ENCODE measurements at places on chromosomes 7 and 10.

DNA sequence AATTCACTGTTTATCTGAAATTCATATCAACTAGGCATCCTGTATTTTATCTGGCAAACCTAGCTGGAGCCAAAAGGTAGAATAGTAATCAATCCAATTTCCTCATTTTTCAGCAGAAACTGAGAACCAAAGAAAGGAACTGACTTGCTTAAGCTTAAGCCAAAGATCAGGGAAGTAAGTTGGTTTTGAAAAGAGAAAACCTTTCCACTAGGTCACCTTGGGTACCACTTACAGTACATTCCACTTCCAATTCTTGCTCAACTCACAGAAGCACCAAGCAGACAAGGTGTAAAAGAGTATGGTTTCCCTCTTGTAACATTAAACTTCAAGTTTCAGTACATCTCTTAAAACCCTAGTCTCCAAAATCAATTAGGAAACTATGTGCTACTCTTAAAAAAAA is 79.6 kb downstream of the ZFAND4 start:
- DNase-seq, result no peak

DNA sequence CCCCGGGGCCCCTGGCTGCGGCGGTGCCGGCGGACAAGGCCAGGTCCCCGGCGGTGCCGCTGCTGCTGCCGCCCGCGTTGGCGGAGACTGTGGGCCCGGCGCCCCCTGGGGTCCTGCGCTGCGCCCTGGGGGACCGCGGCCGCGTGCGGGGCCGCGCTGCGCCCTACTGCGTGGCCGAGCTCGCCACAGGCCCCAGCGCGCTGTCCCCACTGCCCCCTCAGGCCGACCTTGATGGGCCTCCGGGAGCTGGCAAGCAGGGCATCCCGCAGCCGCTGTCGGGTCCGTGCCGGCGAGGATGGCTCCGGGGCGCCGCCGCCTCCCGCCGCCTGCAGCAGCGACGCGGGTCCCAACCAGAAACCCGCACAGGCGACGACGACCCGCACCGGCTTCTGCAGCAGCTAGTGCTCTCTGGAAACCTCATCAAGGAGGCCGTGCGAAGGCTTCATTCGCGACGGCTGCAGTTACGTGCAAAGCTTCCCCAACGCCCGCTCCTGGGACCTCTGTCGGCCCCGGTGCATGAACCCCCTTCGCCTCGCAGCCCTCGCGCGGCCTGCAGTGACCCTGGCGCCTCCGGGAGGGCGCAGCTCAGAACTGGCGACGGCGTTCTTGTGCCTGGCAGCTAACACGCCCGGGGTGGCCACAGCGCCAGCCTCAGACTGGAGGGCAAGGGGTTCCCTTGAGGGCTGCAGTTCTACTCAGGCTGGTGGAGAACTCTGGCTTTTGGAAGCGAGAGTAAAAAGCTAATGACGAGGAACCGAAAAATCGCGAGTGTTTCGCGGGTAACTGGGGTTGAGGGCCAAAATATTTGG is 804 bp downstream of the FRAT1 start:
- no peak for DNase-seq

DNA sequence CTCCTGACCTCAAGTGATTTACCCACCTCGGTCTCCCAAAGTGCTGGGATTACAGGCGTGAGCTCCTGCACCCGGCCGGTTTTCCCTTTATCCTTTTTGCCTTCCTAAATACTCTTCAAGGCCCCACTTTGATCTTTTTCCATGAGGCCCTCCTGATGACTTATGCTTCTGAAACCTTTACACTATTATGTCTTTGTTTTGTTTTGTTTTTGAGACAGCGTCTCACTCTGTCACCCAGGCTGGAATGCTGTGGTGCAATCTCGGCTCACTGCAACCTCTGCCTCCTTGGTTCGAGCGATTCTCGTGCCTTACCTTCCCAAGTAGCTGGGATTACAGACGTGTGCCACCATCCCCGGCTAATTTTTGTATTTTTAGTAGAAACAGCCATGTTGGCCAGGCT is 3.8 kb downstream of the STMP1 start:
- no peak for DNase-seq

DNA sequence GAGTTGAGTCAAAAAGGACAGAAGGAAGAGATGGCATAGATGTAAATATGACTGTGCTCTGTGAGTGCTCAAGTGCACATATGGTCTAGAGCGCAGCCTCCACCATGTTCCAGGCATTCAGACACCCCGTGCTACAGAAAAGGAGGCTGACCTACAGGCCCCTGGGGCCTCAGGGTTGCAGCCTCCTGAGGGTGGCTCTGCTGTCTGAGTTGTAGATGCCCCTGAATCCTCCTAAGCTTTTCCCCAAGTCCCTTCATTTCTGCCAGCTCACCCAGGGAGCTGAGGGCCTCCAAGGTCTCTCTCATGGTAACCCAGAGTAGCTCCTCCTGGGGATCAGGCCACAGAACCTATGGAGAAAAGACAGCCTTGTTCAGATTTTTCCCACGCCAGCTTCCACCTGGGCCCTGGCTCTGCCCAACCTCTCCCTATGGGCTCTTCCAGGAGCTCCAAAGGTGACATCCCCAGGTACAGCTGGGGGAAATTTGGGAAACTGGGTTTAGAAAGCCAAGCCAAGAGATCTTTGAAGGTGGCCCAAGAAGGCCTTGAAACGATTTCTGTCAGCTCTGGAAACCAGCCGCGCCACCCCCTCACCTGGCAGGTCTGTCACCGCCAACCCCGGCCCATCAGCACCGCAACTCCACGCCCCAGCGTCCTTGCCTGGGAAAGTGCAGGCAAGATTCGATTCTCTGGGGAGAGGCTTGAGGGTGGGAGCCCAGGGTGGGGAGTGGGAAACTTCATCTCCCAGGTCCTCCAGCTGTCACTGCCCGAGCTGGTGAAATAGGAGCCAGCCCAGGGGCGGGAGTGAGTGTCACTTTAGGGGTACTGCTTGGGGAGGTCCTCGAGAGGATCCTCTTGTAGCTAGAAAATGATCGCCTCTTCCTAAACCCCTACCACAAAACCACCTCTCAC is 2.4 kb downstream of the ZNF467 start:
- peak; percentile 91 for DNase-seq

- no peak for DNase-seq
Observed at GRCh38 chr10:48209241-48209640, 65.3 kb downstream of the FRMPD2 start.

DNA sequence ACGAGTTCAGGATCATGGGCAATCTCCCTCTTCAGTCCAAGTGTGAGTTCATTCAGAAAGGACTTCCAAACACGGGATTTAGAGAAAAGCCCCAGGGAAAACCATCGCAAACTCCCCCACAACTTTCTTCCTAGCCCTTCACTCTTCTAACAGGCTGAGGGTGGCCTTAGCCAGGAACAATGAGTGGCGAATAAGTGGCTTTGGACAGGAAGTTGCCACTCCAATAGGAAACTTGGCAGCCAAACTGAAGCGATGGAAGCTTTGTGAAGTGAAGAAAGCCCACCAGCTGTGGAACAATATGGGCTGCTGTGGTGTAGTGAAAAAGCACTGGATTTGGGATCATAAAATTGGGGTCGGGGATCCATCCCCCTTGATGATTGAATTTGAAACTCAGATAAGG is 193.2 kb downstream of the TEX36 start:
- DNase-seq, result no peak

GRCh38 chr7:27339478-27339877 is 96.9 kb downstream of the EVX1 start:
- no peak for DNase-seq

DNA sequence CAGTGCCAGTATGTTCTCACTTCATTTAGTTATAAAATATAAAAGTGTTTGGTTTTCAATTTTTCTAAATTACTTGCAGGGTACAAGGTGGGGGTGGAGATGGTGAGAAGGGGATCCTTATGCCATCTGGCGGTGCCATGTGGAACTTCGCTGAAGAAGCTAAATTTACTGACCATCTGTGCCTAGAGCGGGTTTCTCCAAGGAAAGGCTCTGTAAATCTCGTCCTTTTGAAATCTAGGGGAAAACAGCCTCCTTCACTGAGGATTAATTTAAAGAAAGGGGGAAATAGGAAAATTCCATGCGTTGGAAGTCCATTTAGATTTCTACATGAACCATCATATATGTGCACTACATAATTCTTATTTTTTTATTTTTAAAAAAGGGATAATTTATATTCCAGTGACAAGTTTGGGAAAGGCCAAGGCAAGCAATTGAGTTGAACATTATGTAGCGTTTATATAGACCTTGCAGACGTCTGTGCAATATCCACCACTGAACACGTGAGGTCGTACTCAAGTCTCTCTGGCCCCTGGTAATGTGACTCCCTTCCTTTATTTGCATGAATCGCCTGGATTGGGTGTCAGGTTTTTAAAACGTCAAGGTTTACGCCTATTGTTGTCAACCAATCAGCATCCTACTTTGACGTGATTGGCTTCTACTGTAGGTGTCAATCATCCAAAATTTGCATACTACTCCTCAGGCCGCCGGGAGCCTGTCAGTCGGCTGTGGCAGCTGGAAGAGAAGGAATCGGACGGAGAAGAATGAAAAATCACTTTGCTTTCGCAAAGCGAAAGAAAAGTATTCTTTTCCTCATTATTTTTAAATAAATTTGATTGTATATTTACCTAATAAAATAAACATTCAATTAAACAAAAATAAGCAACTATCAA is 297.1 kb upstream of the NFE2L3 start:
- DNase-seq, result peak; percentile 96

DNA sequence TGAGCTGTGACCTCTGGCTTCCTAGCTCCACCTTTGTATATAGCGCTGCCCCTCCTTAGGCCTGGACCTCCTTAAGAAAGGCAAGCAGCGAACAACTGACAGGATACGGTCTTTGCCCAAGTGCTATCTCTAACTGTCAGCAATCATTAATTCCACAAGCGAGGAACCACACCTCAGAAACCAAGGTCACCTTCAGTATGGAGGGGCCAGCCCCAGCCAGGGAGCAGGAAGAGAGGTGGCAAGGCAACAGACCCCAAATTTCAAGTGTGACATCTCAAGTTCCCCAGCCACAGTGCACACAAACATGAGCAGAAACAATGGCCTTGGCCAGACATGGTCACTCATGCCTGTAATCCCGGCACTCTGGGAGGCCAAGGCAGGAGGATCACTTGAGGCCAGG is 4.8 kb upstream of the AOC1 start:
- DNase-seq, result no peak

- DNase-seq, result no peak
Observed at GRCh38 chr10:103054621-103055020, 136.5 kb downstream of the CNNM2 start.

DNA sequence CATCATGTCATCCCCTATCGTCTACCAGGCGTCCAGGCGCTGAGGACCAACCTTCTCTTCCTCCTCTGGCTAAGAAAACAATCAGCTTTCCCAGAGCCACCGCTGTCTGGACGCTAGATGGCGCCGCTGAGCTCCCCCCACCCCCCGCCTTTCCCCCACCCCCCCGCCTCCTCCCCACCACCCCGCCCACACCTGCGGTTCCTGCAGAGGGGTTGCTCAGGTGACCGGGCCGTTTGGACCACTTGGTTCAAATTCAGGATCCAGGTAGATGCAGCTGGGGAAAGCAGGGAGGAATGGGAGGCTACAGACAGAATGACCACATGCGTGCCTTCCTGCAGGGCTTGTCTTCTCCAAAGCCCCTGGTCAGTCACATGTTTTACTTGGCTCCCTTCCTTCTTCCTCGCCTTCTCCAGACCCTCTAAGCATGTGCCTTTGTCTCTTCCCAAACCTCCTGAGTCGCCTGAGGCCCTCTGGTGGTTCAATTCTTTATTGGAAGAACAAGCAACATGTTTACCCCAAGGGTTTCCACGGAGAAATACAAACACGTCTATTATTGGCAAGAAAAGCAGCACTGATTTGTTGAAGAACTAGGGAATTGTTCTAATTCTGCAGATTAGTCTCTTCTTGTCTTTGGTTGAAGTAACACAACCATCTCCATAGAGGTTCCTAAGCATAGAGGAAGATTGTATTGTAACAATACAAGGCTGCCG is 24.7 kb downstream of the AOC1 start:
- peak; percentile 86 for DNase-seq

DNA sequence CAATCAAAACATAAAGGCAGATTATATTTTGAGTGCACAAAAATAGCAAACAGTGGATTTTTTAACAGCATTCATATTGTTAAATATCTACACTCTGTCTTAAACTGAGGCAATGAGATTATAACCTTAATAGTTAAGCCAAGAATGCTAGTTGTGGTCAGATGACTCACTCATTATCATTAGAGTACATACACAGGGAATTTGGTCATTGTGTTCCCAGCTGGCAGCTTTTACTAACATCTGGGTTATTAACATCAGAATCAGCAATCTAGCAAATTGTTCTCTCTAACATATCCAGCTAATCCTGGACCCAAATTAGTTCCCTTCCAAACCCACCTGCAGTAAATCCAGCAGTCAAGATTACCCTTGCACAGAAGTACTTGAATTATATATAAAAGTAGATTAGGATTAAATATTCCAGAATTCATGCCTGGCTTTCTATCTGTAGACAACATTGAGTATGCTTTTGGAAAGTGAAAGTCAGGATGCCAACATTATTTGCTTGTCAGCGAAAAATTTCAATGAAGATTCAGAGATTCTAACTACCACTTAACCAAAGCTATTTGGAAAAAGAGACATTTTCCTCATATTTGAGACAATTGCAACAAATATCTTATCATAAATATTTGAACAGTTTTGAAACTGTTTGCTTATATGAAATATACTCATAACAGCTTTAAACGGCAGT is 1035.6 kb upstream of the PHF14 start:
- DNase-seq, result no peak

DNA sequence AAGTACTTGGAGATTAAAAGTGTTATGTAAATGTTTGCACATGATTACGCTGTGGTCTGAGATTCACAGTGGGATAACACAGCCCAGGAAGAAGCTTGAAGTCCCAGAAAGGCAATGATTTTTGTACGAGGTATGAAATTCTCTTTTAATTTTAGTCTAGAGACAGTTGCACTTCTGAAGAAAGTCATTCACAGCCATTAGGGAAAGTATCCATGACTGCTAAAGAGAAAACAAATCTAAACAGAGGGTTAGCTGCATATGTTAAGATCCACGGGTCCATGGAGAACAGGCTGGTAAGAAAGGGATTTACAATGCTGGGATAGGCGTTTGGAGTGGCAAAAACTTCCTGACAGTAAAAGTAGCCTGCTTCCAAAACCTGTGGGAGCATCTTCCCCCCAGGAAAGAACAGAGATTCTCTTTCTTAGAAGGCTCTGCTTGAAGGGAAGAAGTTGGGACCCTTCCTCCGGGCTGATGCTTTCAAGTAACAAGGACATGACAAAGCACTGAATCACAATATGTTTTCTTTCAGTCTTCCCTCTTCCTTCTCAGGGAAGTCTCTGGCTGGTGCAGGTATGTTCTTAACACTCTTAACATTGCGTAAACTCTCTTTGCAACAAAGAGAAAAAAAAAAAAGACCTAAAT is 220.8 kb upstream of the CELF2 start:
- no peak for DNase-seq

DNA sequence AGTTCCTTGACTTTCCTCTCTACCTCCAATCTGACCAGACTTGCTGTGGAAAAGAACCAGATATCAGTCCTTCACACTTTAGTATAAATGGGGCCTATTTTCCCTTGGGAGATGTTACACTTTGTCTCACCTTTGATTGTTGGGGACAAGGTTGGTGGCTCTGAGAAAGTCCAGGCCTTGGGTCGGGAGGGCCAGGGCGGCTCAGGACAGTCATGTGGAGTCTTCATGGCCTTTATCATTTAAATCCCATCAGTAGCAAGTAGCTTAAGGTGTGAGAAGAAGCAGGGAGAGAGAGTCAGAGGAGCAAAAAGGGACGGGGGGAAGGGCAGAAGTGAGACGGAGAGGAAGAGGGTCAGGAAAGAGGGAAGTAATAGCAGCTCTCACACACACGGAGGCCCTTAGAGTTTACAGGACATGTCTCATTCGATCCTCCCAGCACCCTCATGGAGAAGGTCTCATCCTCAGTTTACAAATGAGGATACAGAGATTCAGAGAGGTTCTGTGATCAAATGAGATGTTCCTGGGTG is 40.5 kb downstream of the TBATA start:
- DNase-seq, result no peak

GRCh38 chr7:76252021-76252420 is 50.3 kb downstream of the SRRM3 start:
- no peak for DNase-seq

Data from NCI-H2171 (cell line).